ENCODE measurements at places on chromosomes 3 and 15.

DNA sequence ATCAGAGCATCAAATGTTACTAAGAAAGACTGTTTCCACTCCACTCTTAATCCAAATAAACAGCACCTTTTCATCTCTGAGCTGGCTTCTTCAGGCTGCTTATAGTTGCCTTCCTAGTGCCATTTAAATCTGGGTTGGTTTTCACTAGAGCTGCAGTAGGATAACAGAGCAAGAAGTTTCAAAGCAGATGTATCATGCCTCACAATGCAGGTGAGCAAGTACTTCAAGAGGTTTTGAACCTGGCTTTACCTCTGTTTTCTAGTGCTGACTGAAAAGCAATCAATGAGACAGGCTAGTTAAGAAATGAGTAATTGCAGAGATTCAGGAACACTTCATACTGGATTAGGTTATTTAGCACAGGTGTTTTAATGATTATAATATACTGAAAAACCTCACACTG lies 147.7 kb upstream of the SATB1 start:
- DNase-seq, result no peak

DNA sequence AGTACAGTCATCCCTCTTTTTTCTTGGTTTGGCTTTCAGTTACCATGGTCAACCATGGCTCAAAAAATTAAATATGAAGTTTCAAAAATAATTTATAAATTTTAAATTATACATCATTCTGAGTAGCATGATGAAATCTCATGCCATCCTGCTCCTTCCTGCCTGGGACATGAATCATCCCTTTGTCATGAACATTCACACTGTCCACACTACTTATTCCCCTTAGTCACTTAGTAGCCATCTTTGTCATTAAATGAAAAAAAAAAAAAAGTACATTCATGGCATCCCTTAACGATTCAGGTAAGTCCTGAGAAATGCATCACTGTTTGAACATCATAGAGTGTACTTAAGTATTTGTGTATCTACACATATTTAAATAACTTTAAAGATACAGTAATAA lies 1046.3 kb downstream of the ROBO2 start:
- no peak for DNase-seq

- no peak for DNase-seq
Measured at GRCh38 chr15:58432401-58432800, 610 bp downstream of the LIPC start.

DNA sequence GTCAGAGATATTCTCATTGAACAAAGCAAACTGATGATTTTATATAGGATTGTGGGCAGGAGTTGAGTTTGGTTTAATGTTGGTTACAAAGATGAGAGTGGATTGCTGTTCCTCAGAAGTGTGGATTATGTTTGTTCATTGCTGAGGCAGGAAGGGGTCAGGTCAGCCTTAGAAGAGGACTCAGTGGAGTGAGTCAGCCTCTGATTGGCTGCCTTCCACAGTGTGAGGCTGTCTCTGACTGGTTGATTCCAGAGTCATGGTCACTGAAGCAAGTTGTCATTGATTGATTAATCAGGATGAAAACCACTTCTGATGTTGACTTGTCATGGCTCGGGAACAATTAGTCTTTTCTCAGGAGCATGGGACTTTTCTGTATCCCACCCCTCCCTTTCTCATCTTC lies 36.2 kb downstream of the KBTBD12 start:
- DNase-seq, result no peak

GRCh38 chr3:45657853-45658252 lies 31.3 kb upstream of the SACM1L start:
- DNase-seq, result no peak

- no peak for DNase-seq
Measured at GRCh38 chr3:9026320-9027045, 63.2 kb upstream of the RAD18 start.

DNA sequence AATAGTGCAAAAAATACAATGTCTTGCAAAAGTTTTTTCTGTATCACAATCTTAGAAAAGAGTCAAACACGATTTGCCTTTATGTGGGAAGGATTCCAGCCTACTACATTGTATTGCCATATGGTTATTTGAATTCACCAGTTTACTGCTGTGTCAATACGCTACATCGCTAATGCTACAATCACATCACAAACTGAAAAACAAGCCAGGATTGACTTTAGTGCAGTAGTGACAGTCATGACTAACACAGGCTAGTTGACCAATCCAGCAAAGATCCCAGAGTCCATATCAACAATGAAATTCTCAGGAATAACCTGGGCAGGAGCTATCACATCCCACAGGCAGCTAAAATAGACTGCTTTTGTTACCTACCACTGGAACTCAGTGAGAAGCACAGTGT lies 67.0 kb downstream of the IL12A start:
- DNase-seq, result no peak

GRCh38 chr15:60115579-60116380 lies 111.7 kb downstream of the FOXB1 start:
- no peak for DNase-seq

- DNase-seq, result no peak
Measured at GRCh38 chr3:127665586-127665985, 7.2 kb upstream of the ABTB1 start.

DNA sequence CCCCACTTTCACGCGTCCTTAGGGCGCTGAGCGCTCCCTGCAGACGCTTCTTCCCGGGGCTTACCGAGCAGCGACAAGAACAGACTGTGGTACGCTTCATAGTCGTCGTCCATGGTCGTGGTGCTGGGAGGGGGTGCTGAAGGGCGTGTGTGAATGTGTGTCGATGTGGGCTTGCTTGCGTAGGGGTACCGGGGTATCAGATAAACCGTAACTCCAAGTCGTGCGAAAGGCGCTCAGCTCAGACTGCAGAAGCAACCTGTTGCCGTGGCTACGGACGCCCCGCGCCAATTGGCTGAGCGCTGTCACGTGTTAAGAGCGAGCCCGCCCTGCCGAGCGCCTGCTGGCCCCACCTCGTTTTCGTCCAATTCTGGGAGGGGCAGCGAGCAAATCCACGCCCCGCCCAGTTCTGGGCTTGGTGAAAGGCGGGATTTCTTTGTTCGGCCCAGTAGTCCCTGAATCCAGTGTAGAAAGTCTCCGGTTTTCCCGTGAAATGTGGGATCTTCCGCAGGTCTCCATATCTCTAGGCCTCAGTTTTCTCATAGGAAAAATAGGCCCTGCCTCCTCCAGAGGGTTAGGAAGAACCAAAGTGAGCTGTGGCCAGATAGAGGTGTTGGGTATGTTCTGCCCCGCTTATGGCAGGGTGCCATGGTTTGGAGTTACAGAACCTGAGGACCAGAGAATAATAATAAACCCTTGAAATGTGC lies at the start of gene EFCAB12:
Gene EFCAB12, minus strand, starts transcription at position 261 of the 704 bp plus-strand sequence. Its CDS starts 148 bp downstream, at position 113.
- DNase-seq, result peak; percentile 93

- DNase-seq, result no peak
Measured at GRCh38 chr3:10556312-10556711, 50.9 kb upstream of the ATP2B2 start.

- no peak for DNase-seq
Measured at GRCh38 chr3:196138482-196139254, 56.8 kb upstream of the TFRC start.

DNA sequence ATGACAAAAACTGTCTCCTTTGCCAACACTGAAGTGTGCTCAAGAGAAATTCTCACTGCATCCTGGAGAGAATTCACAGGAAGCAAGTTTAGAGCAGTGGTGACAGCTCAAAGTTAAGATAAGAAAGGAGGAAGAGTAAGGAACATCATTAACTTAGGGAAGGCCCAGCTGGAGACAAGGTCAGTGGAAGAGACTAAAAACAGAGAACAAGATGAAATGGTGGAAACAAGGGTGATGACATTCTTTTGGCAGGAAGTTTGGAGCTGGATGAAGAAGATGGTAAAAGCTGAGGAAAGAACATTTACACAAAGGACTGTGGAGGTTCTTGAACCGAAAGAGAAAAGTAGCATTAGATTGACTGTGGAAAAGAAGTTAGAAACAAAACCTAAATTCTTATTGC lies 6.7 kb upstream of the SUCLG2 start:
- no peak for DNase-seq

- no peak for DNase-seq
Measured at GRCh38 chr3:134065252-134066157, 35.8 kb upstream of the SLCO2A1 start.

- no peak for DNase-seq
Measured at GRCh38 chr3:153127788-153128187, 34.2 kb upstream of the RAP2B start.

DNA sequence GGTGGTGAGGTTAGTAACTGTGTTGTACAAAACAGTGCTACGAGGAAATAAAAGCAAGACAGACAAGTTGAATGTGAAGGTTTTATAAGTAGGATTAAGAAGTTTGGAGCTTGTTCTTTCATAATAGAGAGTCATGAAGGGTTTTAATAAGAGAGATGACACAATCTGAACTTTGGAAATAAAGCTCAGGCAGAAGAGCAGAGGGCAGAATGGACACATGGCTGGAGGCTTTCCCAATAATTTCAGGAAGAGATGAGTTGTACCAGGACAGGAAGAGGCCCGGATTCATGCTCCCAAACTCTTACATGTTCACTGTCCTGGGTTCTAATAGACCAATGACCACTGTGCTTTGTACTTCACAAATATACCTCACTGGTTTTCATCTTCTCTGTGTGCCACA lies 194.8 kb downstream of the SLC9A9 start:
- DNase-seq, result no peak

DNA sequence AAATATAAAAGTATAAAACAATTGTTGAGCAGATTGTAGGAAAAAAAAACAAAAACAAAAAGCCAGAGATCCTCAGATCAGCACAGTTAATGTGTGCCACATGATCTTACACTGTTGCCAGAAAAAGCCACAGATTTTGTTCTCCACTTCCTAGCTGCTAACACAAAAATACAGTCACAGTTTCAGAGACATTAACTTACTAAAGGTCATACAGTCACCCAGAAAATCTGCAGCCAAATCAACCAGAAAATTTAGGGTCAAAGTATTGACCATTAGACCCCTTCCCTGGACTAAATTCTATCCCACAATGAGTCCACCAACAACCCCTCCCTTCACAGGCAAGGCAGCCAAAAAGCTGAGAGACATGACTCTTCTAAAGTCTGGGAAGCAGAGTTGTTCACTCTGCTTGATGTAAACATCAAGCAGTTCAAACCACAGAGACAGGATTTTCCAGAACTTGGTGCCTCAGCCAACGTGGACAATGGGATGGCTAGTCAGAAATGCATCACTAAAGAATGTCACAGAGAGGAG lies 59.1 kb downstream of the SST start:
- DNase-seq, result no peak

- DNase-seq, result no peak
Measured at GRCh38 chr15:78914027-78914764, 30.6 kb downstream of the CTSH start.

GRCh38 chr15:39714251-39714650 lies 68.4 kb downstream of the FSIP1 start:
- no peak for DNase-seq

DNA sequence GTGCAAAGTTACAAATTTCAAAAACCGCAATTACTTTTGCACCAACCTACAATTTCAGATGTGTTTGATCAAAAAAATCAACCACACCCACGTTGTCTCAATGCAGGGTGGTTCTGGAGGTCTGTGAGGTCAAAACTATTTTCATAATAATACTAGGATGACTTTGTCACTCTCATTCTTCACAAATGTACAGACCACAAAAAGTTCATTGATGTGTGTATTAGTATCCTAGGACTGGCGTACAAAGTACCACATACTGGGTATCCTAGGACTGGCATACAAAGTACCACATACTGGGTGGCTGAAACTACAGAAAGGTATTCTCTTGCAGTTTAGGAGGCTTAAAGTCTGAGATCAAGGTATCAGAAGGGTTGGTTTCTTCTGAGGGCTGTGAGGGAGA lies 13.0 kb downstream of the SUCLG2 start:
- DNase-seq, result no peak

GRCh38 chr3:43417133-43417532 lies 130.8 kb downstream of the SNRK start:
- no peak for DNase-seq

DNA sequence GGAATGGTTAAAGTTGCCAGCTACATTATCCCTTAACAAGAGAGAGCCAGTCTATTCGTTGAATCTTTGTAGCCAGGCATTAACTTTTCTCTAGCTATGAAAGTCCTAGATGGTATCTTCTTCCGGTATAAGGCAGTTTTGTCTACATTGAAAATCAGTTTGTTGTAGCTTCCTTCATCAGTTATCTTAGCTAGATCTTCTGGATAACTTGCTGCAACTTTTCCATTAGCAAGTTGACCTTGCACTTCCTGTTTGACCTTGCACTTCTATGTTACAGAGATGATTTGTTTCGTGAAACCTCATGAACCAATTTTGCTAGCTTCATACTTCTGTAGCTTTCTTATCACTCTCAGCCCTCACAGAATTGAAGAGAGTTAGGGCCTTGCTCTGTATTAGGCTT lies 24.1 kb downstream of the TOPAZ1 start:
- no peak for DNase-seq

GRCh38 chr3:4432259-4432658 lies 34.8 kb downstream of the SUMF1 start:
- DNase-seq, result no peak

DNA sequence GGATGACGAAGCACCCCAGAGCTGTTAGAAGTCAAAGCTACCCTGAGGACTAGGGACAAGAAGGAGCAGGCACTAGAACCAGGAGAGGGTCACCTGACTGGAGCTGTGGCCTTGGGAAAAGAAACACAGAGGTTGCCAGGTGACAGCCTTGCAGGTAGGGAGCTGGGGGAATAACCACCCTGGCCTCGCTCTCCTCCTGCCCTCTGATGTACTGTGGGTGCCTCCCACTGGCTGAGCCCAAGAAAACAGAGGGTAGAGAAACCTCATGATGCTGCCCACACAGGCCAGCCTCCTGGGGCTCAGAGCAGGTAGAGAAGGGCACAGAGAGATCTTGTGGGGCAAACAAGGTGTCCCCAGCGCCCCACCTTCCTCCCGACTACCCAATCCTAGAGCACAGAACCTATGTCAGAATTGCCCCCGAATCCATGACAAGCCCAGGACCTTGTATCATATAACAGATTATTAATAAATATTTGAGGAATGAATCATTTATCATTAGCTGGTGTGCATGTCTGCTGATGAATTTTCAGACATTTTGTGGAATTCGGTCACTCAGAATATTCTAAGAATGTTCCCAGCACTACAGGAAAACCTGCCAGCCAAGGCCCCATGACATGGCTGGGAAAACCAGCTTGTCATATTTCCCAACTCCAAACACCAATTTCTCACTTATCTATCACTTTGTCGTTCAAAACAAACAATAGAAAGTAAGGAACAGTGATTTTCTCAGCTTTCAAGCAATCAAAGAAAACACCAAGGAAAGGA lies 59.8 kb upstream of the MEX3B start:
- no peak for DNase-seq

- DNase-seq, result no peak
Measured at GRCh38 chr15:70714565-70714964, 48.8 kb downstream of the UACA start.

DNA sequence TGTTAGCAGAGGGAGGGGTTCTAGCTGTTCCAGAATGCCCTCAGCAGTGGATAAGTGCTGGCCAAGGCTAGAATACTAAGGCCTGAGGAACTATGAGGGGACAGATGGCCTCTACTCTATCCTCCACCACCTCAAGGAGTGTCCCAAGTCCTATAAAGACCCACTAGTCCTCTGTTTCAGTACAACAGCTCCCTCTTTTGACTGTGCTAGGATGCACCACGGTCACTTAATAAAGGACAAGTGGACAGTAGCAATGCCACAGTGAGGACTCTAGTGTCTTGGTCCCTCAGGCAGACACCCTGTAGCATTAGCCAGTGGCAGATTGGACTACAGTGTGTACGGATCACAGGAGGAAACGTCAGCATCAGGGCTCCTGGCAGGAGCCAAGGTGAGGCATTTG lies 171.8 kb upstream of the PROK2 start:
- DNase-seq, result no peak

- DNase-seq, result no peak
Measured at GRCh38 chr3:79761441-79761840, 6.4 kb downstream of the ROBO1 start.

GRCh38 chr3:167480748-167481147 lies 6.9 kb upstream of the SERPINI2 start:
- DNase-seq, result no peak

All from SHP77 (cell line).